ENCODE measurements at places on chromosomes 5 and 9. TPM values are rescaled to one million over a fixed set of nuclear protein-coding genes. Genes with fewer than 3 reads are reported as not detected.

Gene LHX3
- not detected for total RNA-seq

Gene CD74
- total RNA-seq, result 2,003 TPM

Gene FGD3
- 12.1 TPM for total RNA-seq

- no peak overlapping the region for H3K27ac ChIP-seq
- H3K36me3 ChIP-seq, result no peaks in the 10 kb centered on the region
- no peaks in the 10 kb centered on the region for H3K27me3 ChIP-seq
These were observed 66.7 kb downstream of the TLE1 start for GRCh38 chr9:81622471-81623255.

DNA sequence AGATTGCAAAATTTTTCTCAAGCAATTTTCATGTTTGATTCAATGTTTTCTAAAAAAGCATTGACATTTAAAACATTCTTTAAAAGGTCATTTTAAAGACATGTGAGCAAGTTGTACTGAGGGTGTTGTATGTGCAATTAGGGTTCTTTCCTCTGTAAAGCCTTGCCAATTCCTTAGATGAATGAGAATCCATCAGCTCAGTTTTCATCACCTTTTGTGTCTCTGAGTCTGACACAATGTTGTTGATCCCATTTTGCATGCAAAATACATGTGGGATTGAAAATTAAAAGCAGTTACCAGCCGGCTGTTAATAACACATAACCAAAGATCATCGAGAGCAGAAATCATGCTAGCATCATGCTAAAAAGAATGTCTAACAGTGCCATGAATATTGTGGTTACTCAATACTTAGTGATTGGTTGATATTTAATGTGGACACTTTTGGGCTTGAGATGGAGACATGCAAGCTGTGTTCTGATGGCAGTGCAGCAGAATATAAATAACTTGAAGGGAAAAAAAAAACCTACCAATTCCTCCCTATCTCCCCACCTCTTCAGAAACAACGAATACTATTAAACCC lies 57.7 kb downstream of the FGF10 start:
- no peak overlapping the region for H3K4me3 ChIP-seq
- no peak for DNase-seq
- no peaks in the 10 kb centered on the region for H3K4me1 ChIP-seq
- H3K27ac ChIP-seq, result no peak overlapping the region
- no peaks in the 10 kb centered on the region for H3K27me3 ChIP-seq

DNA sequence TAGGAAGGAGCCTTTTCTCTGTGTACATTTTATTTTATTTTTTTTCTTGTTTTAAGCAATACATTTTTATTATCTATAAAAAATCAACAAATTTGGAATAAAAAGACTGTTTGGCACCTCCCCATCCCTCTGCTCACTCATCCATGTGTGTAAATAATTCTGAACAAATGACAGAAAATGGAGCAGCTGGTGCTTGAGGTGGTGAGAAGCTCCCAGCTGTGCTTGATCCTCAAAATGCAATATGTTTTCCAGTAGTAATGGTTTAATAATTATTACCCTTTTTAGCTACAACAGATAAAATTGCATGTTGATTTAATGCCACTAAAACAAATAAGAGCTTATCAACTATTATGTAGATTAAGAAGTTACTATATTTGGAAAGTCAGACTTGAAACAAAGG lies 132.5 kb downstream of the CDH18 start:
- no peak for DNase-seq
- H3K36me3 ChIP-seq, result no peaks in the 10 kb centered on the region
- H3K4me3 ChIP-seq, result no peak overlapping the region
- H3K27ac ChIP-seq, result no peak overlapping the region
- H3K27me3 ChIP-seq, result no peaks in the 10 kb centered on the region

DNA sequence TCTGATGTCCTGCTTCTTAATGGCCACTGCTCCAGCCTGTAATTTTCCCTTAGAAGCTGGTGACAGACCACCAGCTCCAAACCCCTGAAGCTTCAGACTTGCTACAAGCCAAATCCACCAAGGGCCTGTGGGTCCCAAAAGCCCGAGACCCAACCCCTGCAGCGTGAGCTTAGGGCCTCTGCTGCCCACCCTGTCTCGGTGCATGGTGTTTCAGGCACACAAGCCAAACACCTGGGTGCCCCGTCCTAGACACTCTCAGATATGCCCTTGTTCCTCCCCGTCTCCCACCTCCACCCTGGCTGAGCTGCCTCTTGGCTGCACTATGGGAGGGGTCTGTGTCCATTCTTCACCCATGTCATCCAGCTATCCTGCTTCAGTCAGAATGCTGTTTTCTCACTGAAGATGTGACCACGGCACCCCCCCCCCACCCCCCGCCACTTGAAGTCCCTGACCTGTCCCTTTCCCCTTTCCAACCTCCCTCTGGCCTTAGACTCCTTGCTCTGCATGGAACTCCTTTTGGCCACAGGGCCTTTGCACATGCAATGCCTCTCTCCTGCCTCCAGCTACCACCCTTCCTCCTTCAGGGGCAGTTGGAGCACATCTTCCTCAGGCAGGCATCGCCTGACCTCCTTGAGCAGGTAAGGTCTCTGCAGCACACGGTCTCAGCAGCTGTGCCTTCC lies 55.8 kb downstream of the ZNF354C start:
- no peaks in the 10 kb centered on the region for H3K27me3 ChIP-seq
- no peak overlapping the region for H3K4me3 ChIP-seq
- no peak overlapping the region for H3K27ac ChIP-seq
- no peaks in the 10 kb centered on the region for H3K36me3 ChIP-seq
- H3K4me1 ChIP-seq, result no peaks in the 10 kb centered on the region
- peak; percentile 13 for DNase-seq

DNA sequence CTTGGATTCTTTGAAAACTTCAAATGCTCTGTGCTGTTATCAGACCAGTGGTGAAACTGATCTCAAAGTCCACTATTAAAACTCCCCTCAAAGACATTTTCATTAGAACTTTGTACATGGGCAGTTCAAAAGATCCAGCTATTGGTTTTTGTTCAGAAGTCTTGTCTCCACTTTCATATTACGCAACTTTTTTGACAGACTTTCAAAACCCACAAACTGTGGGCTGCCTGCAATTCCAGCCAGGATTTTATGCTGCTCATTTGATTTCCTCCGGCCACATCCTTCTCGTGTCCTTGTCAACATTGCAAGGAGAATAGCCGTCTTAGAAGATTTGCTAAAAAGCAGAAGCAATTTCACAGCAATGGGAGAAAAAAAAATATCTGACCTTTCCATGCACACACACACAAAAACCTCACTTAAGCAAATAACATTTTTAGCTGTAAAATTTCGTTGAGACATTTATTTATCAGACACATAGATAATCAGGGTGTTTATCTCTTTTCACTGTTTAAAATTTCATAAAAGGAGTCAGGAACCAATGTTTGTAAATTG lies 1990.5 kb downstream of the MAT2B start:
- no peak overlapping the region for H3K4me3 ChIP-seq
- H3K27ac ChIP-seq, result no peak overlapping the region
- no peaks in the 10 kb centered on the region for H3K27me3 ChIP-seq
- H3K4me1 ChIP-seq, result no peaks in the 10 kb centered on the region
- no peak for DNase-seq

DNA sequence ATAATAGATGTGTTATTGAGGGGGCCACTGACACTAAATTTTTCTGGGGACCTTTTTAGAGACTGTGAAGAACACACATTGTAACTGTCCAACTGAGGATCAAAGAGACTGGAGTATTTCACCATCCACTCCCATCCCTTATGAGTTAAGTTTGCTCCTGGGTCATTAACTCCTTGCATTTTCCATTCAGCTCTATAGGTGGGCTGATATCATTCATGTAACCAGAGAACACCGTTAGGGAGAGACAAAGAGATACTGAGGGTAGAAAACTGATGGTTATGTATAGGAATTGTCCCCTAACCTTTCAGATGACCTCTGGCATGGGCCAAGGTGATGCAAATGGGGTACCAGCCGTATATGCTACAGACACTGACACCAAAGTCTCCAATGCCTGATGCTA lies 142.4 kb upstream of the TLR4 start:
- no peaks in the 10 kb centered on the region for H3K36me3 ChIP-seq
- peak; percentile 54 for DNase-seq
- H3K27ac ChIP-seq, result no peak overlapping the region
- no peak overlapping the region for H3K4me3 ChIP-seq

DNA sequence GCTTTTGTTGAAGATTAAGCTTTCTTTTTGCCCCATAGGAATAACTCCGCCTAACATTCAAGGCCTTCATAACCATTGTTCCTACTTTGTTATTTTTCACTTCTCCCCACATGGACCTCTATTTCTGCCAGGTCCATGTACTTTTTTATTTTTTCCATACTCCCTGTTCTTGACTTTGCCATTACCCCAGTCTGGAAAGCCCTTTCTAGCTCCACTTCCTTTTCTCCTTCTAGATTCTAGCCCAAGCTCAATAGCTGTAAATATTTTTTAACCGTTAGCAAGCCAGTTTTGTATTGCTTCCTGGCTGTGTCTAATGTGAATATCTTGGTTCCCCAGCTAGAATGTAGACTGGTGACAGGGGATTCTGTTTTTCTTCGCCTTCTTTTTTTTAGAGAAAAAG lies 26.1 kb downstream of the NCBP1 start:
- no peak overlapping the region for H3K27ac ChIP-seq
- DNase-seq, result no peak
- H3K36me3 ChIP-seq, result peaks cover 47% of the 10 kb centered on the region
- no peak overlapping the region for H3K4me3 ChIP-seq

DNA sequence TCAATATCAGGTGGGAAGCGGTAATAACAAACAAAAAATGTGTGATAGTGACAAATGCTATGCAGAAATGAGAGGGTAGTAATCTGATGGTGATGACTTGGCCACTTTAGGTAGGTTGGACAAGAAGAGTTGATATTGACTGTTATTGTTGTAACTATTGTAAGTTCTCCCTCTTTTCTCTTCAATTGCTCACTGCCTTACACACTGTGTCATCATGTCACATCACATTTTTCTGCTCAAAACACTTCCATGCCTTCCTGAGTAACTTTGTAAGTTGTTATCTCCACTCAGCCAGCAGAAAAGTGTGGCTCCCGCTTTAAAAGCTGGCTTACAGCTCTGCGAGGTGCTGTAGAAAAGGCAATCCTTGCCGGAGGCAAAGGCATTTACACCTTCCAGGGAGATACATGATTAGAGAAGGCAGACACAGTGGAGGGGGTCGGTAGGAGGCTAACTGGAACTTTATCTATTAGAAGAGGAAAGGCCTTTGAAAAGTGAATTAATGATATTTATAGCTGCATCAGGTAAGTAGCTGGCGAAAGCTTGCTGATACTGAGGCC lies 85.2 kb upstream of the CLINT1 start:
- no peak overlapping the region for H3K4me3 ChIP-seq
- no peak overlapping the region for H3K27ac ChIP-seq
- H3K27me3 ChIP-seq, result no peaks in the 10 kb centered on the region
- DNase-seq, result no peak
- peaks cover 4% of the 10 kb centered on the region for H3K4me1 ChIP-seq

- H3K27me3 ChIP-seq, result no peaks in the 10 kb centered on the region
- no peak for DNase-seq
- H3K36me3 ChIP-seq, result no peaks in the 10 kb centered on the region
- H3K4me3 ChIP-seq, result no peak overlapping the region
These were observed 388.3 kb downstream of the PLK2 start for GRCh38 chr5:58071566-58071965.

- H3K4me1 ChIP-seq, result peaks cover 3% of the 10 kb centered on the region
- no peak for DNase-seq
- peaks cover 2% of the 10 kb centered on the region for H3K36me3 ChIP-seq
- no peak overlapping the region for H3K4me3 ChIP-seq
- H3K27ac ChIP-seq, result peak overlapping the region; percentile 5
These were observed 183.0 kb downstream of the GLIS3 start for GRCh38 chr9:4116723-4117460.

- H3K4me3 ChIP-seq, result no peak overlapping the region
- no peak overlapping the region for H3K27ac ChIP-seq
- DNase-seq, result no peak
- H3K27me3 ChIP-seq, result no peaks in the 10 kb centered on the region
- no peaks in the 10 kb centered on the region for H3K36me3 ChIP-seq
These were observed 7.0 kb upstream of the SPOUT1 start for GRCh38 chr9:128836509-128837145.
